ENCODE measurements at places on chromosomes 2 and 18.

- no peak for ATAC-seq
Measured at GRCh38 chr18:4040391-4041092, 414.6 kb downstream of the DLGAP1 start.

- ATAC-seq, result no peak
Measured at GRCh38 chr2:444937-445884, 157.3 kb upstream of the ALKAL2 start.

DNA sequence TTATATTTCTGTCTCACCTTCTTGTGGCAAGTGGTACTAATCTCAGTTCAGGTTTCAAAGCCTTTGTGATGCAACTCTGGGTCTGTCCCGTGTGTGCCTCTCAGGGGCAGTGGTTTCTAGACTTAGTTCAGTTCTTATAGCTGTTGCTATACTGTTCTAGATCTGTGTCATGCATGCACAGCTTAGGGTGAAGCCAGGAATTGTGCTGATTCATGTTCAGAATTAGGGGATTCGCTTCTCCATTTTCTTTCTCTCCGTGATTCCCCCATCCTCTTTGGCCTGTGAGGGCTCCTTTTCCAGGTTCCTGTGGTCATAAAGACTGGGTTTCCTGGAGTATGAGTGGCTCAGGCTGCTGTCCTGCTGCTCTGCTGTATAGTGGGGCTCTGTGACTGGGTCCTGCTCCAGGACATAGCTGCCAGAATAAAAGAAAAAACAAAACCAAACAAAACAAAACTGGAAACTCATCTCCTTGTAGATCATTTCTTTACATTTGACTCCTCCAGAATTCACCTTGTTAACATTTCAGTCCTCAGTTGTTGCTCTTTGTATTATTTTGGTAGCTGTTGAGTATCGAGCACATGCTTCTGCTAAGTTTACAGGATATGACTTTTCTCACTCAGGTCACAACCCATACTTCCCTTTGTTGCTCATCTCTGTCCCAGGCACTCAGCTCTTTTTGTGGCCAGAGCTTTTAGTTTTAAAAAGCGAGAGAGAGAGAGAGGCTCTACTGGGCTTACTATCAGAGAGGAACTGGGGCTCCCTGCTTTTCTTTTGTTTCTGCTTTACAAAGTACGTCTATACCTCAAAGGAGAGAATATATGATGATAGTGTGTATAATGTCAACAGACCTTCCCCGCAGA lies 34.2 kb downstream of the CERS6 start:
- ATAC-seq, result peak; percentile 67

GRCh38 chr2:100193291-100193710 lies 50.9 kb upstream of the AFF3 start:
- no peak for ATAC-seq

GRCh38 chr2:7007846-7008741 lies 90.9 kb downstream of the RNF144A start:
- ATAC-seq, result peak; percentile 71

DNA sequence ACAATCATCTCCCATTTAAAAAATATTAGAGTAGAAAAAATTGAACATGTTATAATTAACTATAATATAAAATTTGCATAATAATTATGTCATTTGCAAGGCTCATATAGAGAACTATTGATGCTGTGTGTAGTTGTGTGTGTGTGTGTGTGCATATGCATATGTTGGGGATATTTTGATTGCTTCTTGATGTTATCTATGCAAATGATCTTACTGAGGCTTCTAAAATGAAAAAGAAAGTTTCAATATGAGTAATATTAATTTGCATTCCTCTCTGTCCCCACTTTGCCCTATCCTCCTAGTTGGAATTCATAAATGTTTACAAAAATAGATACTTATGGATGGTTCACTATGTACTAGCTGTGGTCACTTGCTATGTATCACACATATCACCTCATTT lies 523.3 kb downstream of the TRIB2 start:
- ATAC-seq, result no peak

DNA sequence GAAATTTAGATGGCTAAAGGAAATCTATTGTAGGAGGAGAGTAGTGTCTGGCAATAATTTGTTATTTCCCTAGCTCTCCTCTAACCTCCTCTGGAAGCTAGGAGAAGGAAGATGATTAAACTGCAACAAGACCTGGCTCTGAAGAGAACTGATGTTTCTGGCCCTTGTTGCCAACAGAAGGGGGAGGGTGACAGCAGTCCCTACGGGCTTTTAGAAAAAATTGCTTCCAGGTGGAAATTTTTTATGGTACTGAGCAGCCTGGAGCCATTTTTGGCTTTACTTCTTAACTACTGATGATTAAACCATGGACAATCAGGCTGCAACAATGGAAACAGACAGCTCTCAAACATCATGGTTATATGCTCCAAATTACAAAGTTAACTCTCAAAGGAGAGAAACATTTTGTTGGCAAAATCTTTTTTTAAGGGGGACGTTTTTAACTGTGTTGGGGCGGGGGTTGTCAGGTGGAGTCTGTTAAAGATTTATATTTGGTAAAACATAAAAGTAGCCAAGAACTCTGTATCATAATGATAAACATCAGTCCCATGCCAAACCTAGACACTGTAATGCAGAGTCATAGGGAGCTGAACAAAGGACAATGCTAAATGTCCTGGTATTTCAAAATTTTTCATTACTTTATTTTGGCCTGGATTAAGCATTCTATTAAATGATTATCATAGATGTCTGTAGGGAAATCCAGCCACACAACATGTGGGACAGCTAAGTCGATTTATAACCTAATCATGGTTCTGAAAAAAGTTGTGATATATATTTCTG lies 70.0 kb downstream of the EXOC6B start:
- ATAC-seq, result peak; percentile 45

DNA sequence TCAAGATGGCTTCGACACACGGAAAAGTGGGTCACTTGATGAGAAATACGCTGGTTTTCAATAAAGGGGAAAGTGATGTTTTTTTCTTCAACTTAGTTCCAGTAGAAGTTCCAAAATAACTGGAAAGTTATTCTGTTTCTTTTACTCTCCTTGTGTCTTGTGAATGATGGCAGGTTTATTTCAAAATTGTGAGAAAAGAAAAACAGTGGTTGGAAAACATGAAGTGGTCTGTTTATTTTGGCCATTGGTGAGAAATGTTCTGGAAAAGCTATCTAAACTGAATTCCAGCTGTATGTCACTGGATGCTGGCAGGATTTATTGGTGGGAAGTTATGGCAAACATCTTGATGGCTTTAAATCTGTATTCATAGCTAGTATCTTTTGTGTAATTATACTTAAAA lies 484.1 kb downstream of the DCC start:
- ATAC-seq, result no peak

DNA sequence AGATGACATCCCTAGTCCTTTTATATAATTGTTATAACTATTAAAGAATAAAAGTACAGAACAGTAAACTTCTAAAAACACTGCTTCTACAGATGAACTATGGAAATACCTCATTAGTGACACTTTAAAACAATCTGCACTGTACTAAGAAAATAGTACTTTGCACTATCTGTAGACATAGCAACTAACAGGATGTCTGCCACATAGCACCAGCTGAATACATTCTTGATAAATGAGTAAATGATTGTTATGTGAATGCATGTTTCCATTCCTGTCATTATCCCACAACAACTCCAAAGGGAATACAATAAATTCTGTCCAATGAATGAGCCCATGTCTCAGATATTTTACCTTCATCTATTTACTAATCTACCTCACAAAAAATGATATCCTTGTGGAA lies 115.3 kb upstream of the SLC35G4 start:
- ATAC-seq, result no peak

- no peak for ATAC-seq
Measured at GRCh38 chr18:27064673-27065072, 120.4 kb downstream of the CHST9 start.

GRCh38 chr2:60741576-60741975 lies 14.5 kb upstream of the PAPOLG start:
- no peak for ATAC-seq

- ATAC-seq, result no peak
Measured at GRCh38 chr2:164935118-164936101, 19.9 kb downstream of the SLC38A11 start.

GRCh38 chr2:1649103-1650084 lies 94.9 kb downstream of the PXDN start:
- ATAC-seq, result no peak
